Stromal cell of bone marrow (primary cell): ENCODE measurements at places on chromosomes 6 and 20.

DNA sequence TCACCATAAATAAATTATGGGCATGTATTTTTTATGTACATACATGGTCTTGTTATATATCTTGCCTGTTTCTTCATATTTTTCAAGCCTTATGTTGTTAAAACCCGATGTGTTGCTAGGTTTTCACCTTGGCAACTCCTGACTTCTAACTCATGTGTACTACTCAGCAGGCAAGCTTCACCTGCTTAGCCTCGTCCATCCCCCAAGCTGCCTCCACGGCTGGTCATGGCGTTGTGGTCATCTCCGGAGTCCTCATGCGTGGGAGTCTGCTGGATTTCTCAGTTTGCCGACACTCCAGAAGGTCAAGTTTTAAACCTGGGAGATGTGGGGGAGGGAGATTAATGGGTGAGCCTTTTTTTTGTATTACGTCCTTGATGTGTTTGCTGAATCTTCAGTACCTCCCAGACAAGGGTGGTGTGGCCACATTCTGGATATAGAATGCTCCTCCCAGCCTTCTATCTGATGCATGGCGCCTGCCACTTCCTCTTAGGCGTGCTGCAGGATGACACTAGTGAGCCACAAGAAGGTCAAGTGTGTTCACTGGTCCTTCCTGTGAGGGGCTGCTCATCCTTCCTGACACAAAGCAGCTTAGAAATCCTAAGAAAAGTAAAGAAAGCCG is 26.6 kb upstream of the EDN3 start:
- DNase-seq: no peak

DNA sequence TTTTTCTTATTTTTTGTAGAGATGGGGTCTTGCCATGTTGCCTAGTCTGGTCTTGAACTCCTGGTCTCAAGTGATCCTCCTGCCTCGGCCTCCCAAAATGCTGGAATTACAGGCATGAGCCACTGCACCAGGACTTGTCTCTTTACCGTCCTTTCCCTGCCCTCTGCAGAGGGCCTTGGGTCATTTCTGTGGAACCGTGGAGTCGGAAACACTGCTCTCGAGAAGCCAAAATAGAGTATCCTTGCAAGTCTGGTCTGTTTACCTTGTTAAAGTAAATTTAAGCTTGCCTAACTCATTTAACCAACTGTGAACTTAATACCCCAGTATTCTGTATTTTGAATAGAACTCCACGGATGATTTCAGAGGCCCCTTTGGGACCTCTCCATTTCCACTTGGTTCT is 51.4 kb downstream of the KDM1B start:
- DNase-seq: no peak

GRCh38 chr6:106490974-106491373 is 130.5 kb downstream of the CRYBG1 start:
- no peak for DNase-seq

- DNase-seq: no peak
These were observed at the start of gene AIG1 for GRCh38 chr6:143060806-143061596. AIG1 (plus strand) TSS chr6:143060889; CDS start chr6:143060926, 37 bp downstream.

DNA sequence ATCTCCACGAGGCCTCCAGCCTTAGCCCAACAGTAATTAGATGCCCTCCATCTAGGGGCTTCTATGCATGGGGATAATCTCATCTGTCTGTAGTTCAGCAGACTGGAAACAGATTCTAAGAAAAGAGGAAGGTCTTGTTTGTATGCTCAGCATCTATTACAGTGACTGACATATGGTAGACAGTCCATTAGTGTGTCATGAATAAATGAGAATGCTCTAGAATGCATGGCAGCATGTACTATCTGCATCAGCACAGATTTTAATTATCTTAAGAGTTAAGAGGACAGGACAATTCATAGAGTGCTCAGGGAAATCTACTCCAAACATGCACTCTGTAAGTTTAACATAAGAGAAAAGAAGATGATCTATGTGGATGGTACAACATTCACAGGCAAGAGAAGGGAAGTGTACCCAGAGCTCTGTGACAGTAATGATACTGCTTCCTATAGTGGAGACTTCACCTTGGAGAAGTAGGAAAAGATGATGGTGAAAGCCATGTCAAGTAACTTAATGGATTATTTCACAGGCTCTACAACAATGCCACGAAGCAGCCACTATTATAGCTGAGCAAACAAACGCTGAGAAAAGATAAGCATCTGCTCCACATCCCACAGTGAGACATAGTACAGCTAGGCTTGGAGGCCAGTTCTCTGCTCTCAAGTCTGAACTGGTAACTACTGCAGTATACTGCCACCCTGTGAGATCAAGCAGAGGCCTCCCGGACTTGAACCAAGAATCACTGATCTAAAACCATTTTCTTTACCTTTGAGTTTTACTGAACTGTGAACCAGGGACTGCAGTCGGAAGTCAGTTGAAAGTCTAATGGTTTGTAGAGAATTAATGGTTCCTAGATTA is 309.2 kb upstream of the SPTLC3 start:
- no peak for DNase-seq
